ENCODE measurements at places on chromosomes 6 and 20. TPM values are rescaled to one million over a fixed set of nuclear protein-coding genes. Genes with fewer than 3 reads are reported as not detected.
A peak's percentile ranks its signal among the peaks of the same experiment; 100 is the strongest.

Gene FAM209B
- 1.5 TPM for total RNA-seq

DNA sequence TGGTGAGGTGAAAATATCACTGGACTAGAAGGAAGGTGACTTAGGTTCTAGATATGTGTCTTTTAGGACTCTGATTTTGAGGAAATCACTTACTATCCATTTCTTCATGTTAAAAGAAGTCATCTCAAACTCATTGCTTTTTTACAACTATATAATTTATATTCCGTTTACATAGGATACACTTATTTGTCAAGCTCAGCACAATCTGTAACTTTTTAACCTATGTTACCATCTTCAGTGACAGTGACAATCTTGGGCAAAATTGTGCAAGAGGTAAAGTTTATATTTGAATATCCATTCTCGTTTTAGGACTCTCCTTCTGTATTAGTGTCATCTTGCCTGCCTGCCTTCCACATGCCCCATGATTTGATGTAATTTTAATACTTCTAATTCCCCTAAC, 74.0 kb upstream of the FAM83B start:
- DNase-seq = no peak

- no peak for DNase-seq
Measured at GRCh38 chr20:48293671-48294070, 508.4 kb upstream of the SULF2 start.

Gene WASF1
- total RNA-seq = 0.31 TPM

DNA sequence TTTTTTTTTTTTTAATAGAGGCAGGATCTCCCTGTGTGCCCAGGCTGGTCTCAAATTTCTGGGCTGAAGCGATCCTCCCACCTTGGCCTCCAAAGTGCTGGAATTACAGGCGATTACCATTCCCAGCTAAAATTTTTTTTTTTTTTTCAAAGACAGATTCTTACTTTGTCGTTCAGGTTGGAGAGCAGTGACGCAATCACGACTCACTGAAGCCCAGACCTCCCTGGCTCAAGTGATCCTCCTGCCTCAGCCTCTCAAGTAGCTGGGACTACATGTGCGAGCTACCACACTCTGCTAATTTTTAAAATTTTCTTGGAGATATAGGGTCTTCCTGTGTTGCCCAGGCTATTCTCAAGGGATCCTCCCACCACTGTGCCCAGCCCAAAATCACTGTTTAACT, 58.0 kb upstream of the MYO6 start:
- DNase-seq = no peak

Gene GJE1
- not detected for total RNA-seq

- no peak for DNase-seq
Measured at GRCh38 chr6:11121851-11122250, 10.3 kb upstream of the ERVFRD-1 start.

- no peak for DNase-seq
Measured at GRCh38 chr20:4008026-4008413, 7.3 kb downstream of the RNF24 start.

DNA sequence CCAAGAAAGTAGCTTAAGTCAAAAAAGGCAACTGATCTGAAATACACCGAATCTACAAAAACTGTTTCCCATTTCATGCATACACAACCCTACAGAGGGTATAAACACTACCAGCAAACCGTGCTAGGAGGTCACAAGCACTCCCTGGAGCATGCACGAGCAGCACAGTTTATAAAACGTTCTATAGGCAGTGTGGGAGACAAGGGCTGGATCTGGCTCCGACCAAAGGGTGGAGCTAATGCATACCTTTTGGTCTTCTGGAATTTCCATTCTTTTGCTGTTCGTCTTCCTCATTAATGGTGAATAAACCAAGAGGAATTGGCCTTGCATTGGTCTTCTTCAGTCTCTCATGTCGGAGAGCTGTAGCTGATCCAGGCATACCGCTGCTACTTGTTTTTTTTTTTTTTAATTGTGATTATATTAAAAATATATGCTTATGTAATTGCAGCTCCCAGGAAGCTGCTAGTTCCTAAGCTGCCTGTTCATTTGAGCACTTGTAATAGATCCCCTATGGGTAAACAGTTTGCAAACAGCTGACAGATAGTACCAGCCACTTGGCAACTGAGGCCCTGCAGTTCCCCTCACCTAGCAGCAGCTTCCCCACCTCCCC, 24.5 kb downstream of the MAP7 start:
- DNase-seq = no peak

- no peak for DNase-seq
Measured at GRCh38 chr20:46992640-46993035, 98.0 kb downstream of the EYA2 start.

Gene DNMT3B
- total RNA-seq = 2.2 TPM

GRCh38 chr6:166442131-166442685, 59.5 kb upstream of the MPC1 start:
- no peak for DNase-seq

GRCh38 chr20:62772990-62773844, 23.1 kb upstream of the MRGBP start:
- no peak for DNase-seq

GRCh38 chr6:142740449-142740848, 204.5 kb downstream of the HIVEP2 start:
- DNase-seq = no peak

DNA sequence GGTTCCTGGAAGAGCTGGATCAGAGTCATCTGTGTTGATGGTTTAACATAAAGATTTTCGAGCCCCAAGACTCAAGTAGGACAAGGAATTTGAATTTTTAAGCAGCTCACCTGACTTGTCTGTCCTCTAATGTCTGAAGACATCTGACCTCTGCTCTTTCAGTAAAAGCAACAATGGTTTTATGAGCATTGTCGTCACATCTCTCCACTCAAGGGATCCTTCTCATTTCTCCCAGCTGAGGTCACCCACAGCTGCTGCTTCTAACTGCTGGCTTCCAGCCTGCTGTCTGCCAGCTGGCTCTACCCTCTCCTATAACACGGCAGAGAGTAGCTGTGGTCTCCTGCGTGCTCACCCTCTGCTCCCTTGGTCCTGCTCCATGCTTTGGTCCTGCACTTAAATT, 24.7 kb upstream of the HDAC2 start:
- no peak for DNase-seq

GRCh38 chr6:130680116-130680515, 147.1 kb upstream of the SMLR1 start:
- no peak for DNase-seq

Gene TXNDC5
- total RNA-seq = 54.9 TPM

DNA sequence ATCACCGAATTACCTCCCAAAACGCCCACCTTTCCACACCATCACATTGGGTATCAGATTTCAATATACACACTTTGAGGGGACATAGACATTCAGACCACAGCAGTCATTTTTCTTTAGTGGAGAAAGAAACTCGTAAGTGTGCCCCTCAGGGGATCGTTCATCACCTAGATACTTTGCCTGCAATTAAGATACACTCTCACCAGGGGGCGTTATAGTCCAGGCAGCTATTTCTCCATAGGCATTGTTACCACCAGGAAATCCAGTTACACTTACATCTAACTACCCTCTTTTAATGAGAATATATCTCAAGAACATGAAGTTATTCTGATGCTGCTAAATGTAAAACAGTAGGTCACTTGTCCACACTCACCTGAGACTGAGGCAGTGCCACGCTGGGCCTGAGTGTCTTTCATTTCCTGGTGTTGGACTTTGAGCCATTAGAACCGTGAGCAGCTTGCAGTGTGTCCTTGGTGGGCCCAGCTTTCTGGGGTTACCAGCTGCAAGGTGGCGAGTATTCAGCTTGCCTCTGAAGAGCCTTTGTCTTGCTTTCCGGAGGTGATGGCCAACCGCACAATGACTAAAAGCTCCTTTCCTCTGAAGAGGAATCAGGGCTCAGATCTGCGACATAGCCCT, 35.1 kb upstream of the UNC93A start:
- no peak for DNase-seq

Gene ANKRD6
- total RNA-seq = 1.6 TPM

Gene NTSR1
- not detected for total RNA-seq

GRCh38 chr20:53699906-53700305, 106.3 kb upstream of the ZNF217 start:
- DNase-seq = no peak

DNA sequence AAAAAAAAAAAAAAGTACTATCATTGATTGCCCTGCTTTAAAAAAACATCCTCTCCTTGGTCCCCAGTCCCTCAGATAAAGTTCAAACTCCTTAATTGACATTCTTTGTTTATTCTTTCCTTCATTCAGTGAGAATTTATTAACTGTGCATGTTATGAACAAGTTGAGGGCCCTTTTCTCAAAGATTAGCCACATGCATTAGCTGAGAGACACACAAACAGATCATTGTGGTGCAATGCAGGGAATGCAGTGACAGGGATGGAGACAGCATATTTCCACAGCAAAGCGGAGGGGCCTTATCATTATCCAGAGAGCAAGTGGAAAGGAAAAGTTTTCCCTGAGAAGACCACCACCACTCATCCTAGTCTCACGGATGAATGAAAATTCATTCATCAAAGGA, 21.9 kb upstream of the IPCEF1 start:
- no peak for DNase-seq

Gene LY6G6F
- total RNA-seq = not detected

GRCh38 chr6:29051680-29052079, 6.7 kb upstream of the OR2W1 start:
- no peak for DNase-seq

- DNase-seq = no peak
Measured at GRCh38 chr20:50788045-50788991, 6.5 kb upstream of the BCAS4 start.

DNA sequence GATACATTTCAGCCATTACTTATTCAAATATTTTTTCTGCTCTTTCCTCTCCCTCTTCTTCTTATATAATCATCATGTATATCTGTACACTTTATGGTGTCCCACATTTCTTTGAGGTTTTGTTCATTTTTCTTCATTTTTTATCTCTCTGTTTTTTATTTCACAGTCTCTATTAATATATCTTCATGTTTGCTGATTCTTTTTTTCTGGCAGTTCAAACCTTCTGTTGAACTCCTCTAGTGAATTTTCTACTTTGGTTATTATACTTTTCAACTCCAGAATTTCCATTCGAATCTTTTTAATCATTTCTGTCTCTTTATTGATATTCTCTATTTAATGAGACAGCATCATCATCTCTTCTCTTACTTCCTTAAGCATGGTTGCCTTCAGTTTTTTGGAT, 38.9 kb upstream of the FOXC1 start:
- no peak for DNase-seq

GRCh38 chr20:17987988-17988387, 19.2 kb downstream of the MGME1 start:
- DNase-seq = no peak

DNA sequence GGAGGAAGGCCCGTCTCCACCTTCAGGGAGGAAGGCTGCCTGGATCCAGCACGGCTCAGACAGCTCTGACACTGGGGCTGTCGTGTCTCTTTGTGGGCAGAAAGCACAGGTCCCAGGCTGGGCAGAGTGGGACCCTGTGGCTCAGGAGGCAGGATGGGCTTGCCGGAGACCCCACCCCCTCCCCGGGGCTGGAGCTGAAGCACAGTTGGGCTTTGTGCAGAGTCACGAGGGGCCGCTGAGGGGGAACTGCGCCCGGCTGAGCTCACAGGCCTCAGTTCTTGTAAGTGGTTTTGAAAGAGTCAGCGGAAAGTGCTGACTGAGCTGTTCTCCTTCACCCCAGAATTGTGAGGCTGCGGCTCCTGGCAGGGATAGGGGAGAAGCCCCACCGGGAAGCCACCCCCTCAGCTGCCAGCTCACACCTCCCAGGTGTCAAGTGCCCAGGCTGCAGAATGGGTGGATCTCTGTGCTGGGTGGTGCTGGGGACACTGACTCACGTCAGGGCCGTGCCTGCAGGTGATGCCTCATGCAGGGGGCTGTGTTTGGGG, 145.5 kb upstream of the RNF24 start:
- peak; percentile 48 for DNase-seq

DNA sequence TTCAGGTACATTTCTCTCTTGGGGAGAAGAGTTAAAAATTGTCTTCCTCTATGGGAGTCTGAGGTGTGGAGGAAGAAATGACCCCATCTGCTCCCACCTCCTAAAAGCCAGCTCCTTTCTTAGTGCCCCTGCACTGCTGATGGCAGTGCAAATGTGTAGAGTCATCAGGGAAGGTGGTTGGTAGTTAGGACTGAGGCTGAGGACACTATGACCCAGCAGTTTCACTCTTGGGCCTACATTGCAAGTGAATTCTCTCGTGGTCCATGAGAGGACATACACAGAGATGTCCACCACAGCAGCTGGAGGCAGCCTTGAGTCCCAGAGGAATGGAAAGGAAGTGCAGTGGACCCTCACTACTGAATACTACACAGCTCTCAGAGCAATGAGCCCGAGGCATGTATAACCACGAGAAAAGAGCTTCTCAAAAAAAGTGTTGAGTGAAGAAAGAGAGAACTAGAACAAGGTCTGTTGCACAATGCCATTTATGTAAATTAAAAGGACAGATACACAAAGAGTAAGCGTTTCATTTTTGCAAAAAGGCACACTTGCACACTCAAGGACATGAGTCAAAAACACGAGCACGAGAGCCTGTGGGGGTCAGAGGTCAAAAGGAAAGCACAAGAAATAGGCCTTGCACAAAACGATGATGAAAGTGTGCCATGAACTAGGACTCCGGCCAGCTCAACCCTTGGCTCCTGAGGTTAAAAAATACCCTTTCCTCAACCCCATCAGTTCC, 308.2 kb upstream of the PRND start:
- no peak for DNase-seq

Gene FNDC11
- 0.31 TPM for total RNA-seq

- no peak for DNase-seq
Measured at GRCh38 chr6:139129284-139129683, 5.6 kb upstream of the HECA start.

Data from natural killer cell treated with Interleukin-12 subunit alpha and Interleukin-12 subunit beta and Interleukin-15 and Interleukin-18, amount 100 ng/mL, for 72 hours (primary cell).